ENCODE measurements at places on chromosomes 4 and X.

DNA sequence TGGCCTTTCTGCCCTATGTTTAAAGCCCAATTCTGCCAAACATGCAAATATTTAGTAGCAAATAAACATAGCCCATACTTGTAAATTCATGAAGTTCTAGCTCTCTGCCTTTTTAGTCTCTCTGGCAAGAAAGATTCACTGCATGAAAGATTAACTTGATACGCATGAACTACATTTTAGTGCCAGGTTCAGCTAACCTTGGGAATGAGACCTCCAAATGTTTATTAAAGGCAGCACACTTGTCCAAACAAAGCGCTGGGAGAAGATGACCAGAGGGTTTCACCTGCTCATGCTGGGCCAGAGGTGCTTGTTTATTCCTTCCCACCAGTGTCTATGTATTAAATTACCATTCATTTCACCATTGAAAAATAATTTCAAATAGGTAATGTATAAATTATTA lies 44.5 kb upstream of the IL1RAPL1 start:
- no peak for DNase-seq

DNA sequence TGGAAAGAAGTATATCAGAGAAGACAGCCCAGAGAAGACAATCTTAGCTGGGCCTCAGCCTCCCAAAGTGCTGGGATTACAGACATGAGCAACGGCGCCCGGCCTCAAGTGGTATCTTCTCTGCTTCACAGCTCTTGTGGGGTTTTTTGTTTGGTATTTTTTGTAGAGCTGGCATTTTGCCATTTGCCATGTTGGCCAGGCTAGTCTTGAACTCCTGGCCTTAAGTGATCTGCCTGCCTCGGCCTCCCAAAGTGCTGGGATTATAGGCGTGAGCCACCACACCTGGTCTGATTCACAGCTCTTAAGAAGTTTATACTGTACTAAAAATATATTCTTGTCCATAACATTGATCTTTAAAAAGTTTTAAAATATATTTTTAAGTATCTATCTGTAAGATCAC lies 12.4 kb downstream of the UTP3 start:
- no peak for DNase-seq

DNA sequence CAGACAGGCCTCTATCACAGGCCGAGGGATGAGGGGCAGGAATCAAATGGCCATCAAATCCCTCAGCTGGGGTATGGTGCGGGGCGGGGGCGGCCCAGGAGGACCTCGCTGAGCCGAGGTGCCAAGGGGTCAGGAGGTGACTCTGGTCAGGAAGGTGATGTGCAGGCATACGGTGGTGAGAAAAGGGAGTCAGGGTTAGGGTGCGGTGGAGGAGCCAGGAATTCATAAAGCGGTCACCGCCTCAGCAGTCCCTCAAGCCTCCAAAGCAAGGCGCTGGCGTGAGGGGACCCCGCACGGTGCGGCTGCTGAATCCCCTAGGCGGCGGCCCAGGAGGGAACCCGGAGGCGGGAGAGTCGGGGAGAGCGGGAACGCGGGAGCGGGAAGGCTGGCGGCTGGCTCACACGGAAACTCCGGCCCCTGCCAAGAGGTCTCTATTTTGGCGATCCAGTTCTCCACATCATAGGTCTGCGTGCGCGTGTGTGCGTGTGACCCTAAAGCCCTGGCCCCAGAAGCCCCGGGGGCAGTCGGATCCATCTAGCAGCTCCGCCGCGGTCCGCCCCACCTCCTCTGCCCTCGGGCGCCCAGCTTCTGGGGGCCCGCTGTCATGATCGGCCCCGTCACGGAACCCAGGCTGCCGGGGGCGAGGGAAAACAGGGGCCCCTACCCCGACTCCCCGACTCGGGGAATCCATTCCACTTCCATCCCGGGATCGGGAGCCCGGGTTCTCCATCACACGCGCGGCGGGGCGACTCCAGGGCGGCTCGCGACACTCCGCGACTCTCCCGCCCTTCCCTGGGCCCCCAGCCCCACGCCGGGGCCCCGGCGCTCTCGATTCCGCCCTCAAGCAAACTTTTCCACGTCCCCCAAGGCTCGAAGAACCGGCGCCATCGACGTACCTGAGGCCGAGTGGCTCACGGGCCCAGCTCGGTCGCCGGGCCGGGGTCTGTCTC lies 593 bp downstream of the ELF4 start:
- no peak for DNase-seq

- peak; percentile 81 for DNase-seq
These were observed 161.5 kb downstream of the SOWAHB start for GRCh38 chr4:76736414-76736813.

DNA sequence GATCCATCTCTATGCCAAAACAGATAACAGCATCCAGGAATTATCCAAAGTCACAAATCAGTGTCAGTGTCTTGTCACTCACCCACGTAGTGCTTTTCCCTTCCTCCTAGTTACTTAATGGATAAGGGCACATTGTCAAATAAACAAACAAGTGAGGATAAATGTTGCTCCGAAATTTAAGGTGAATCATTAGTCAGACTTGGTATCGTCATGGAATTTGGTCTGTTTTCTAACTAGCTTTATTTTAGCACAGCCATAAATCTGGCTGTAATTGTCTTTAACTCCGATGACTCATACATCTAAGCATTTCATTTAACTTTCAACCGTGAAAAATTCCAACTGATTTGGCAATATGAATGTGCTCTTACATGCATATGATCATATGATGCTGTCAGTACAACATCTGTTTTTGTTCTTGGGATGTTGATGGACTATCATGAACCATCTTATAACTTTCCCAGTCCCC lies 83.3 kb downstream of the SNCA start:
- DNase-seq: peak; percentile 91

- no peak for DNase-seq
These were observed 586.1 kb downstream of the CENPC start for GRCh38 chr4:66959207-66959606.

All from AG04449 (cell line).